ENCODE measurements at places on chromosomes 2 and 18.

DNA sequence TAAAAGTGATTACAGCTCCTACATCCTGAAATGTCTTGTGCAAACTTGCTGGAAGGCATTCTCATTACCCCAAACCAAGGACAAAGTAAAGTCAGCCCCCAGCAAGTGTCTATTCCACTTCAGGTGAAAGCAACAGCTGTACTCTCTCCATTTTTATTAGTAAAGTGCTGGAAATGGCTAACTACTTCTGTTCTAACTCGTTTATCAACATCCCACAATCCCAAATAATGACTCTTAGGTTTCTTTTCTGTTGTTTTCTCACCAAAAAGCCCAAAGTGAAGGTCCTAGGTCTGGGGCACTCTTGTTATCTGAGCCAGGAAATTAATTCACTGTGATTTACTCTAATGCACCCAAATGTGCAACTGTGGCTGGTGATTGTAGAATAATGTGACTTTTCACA is 105.7 kb downstream of the LRRC30 start:
- DNase-seq: no peak

- DNase-seq: no peak
Measured at GRCh38 chr2:128317181-128317898, 1.3 kb downstream of the HS6ST1 start.

- peak; percentile 39 for DNase-seq
Measured at GRCh38 chr2:217756375-217757107, 246.3 kb downstream of the TNS1 start.

DNA sequence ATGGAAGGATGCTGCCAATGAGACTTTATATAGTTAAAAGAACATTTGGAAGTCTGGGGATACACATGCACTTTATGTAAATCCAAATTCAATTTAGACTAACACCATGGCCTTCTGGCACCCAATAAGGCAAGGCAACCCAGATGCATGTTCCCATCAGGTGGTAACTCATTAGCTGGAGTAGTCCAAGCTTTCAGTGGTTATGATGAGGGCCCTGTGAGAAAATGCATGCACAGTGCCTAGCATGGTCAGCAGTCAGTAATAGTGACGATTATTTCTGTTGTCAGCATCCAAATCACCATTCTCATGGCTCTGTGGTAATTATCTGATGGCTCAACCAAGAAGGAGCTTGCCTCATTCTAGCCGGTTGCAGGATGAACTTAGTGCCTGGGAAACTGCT is 70.3 kb upstream of the CTLA4 start:
- no peak for DNase-seq

DNA sequence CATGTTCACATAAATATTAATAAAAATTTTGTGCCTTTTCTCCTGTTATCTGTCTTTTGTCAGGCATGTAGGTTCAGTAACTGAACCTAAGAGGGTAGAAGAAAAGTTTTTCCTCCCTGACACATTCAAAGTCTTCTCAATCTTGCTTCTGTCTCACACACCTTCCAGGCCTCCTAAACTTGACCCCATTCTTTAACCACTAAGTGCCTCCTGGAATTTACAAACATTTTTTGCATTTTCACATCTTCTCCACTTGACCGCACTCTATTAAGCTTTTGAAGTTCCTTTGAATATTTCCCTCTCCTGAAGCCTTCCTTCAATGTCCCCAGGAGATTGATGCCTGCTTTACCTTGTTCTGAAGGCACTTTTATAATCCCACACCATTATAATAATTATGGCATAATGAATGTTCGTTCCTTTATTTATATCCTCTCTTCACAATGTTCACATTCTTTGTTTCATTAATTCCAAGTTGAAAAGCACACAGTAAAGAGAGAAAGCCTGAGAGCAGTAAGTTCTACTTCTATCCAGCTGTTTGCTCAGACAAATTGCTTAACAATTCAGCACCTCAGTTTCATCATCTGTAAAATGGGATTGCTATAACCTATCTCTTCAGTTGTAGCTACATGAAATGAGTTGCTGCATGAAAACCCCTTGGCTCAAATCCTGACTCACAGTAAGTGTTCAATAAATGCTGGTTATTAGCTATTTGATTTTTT is 184.8 kb upstream of the KLHL29 start:
- DNase-seq: no peak

DNA sequence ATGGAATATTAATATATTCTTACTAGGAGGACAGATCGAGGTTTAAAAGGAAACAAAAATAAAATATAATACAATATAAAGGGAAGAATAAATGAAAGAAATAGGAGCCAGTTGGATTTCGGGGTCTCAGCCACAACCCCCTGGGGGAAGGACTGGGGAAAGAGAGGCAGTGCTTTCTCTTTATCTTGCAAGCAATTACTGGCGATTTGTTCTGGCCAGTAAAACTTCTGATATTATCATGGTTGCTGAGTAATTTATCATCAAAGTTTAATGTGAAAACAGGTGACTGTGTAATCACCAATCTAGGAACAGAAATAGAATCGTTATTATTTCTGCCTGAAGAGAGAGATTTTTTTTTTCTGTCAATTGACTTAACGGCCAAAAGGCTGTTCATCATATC is 917.7 kb upstream of the CELF4 start:
- no peak for DNase-seq

All from stimulated activated CD8-positive, alpha-beta memory T cell treated with anti-CD3 and anti-CD28 coated beads, Interleukin-4, amount 100 ng/mL, for 4 hours (primary cell).